ENCODE measurements at places on chromosomes 5 and 9.

- no peak for DNase-seq
Measured at GRCh38 chr9:100064872-100065581, 33.8 kb downstream of the ERP44 start.

- no peak for DNase-seq
Measured at GRCh38 chr9:82436475-82436874, 447.9 kb downstream of the SPATA31D1 start.

- no peak for DNase-seq
Measured at GRCh38 chr5:106876665-106877194, 794.0 kb downstream of the EFNA5 start.

- DNase-seq = no peak
Measured at GRCh38 chr9:126695701-126696400, 82.1 kb downstream of the LMX1B start.

DNA sequence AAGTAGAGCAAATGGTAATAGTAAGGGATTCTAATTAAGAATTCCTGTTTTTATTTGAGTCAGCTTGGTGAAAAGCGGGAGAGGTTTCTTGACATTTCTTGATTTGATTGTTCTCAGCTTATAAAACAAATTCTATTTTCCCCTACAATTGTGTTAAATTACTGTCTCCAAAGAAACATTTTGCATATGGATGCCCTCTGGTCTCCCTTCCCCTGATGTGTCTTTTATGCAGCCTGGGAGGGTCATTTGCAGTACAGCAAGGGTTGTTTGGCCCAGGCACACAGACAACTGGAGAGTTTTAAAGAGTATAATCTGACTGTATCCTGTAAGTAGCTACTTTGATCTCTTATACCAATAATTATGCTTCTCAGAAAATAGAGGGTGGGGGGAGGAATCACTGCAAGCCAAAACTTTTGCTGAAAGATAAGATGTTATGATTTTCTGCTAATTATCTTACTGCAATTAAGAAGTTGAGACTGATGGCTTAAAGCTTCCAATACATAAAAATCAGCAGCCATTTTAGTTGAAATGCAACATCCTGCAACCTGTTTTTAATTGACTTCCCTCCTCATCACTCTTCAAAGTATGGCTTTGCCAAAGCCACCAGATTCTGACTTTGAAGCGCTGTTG is 204.1 kb upstream of the SEMA6A start:
- no peak for DNase-seq

- no peak for DNase-seq
Measured at GRCh38 chr9:117265253-117265652, 149.6 kb downstream of the ASTN2 start.

DNA sequence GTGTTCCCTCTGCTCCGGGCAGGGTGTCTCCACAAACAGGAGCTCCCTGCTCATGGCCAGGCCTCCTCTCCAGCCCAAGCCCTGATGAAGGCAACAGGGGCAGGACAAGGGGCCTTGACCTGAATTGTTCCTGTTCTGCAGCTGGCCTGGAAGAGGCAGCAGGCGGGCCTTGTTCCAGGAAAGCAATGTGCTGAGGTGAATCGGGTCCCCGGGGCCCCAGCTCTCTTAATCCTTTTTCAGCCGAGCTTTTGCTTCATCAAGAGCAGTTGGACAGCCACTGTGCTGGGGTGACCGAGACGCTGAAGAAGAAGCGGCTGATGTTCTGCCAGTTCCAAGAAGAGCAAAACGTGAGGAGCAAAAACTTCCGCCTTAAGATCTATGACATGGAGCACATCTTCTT is 41.4 kb downstream of the CCDC180 start:
- DNase-seq = no peak

- DNase-seq = no peak
Measured at GRCh38 chr5:36598045-36598444, 8.4 kb upstream of the SLC1A3 start.

DNA sequence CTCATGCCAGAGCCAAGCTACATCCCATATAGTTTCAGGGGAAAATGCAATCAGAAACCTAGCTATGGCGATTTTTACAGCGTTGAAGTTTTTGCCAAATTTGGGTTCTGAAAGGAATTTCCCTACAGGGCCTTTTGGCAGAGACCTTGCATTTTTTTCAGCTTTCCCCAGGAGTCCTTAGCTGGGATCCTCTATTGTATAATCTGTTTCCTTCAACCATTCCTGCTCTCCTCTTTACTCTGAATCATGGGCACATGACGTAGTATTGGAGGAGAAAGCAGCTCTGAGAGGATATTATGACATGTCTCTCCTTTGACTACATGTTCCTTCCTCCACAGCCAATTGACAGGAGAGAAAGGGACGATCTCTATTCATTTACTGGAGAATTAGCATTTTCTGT is 118.5 kb upstream of the ERCC6L2 start:
- DNase-seq = no peak

DNA sequence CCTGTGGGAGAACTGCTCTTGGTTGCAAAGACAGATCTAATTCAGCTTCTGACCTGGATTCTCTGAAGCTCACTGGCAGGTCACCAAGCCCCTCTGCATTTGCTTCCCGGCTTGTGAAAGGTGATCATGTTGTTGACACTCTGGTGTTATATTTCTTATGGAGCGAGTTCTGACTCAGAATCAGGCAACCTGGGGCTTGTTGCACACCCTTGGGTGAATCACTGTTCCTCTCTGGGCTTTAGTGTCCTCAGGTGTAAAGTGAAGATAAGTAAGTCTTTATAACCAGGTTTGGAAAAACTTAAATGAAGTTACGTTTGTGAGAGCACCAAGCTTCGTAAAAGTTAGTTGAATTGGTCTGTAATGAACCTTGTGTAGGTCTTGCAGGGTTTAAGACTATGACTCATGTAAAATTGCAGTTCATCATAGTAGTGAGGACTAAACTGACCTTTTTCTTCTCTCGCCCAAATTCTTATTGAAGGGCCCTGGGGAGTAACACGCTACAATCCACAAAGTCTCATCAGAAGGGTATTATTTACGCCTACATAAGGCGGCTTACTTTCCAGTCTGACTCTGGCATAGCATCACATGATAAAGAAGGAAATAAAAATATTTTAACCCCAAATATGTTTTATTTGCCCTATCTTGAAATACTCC is 218.6 kb downstream of the TMEM38B start:
- DNase-seq = no peak

- peak; percentile 51 for DNase-seq
Measured at GRCh38 chr5:4804691-4805360, 335.3 kb upstream of the ADAMTS16 start.

DNA sequence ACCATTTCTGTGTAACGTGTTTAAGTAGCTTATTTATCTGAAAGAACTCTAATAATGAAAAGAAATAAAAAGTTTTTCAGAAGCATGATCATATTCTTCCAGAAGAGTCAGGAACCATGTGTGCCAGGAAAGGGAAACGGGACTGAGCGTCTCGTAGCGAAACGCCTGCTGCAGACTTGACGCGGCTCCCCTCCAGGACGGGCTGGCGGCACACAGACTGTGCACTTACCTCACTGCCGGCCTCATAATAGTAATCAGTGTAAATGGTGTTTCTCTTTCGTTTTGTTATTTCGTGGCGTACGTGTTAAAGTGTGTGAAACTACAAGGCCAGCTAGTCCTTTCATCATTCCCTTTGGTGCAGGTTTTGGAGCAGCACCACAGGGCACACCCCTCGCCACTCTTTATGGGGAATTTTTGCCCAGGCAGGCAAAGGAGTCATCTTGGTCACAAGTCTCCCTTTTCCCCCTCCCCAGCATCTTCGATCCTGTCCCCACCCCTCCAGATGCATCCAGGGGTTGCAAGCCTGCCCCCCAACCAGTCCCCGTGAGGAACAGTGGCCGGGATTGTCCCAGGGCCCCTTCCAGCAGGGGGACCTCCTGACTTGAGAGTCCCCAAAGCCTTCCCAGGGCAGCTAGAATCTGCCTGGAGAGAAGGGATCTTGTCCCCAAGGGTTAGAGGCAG is 233.1 kb downstream of the FANCC start:
- DNase-seq = no peak

DNA sequence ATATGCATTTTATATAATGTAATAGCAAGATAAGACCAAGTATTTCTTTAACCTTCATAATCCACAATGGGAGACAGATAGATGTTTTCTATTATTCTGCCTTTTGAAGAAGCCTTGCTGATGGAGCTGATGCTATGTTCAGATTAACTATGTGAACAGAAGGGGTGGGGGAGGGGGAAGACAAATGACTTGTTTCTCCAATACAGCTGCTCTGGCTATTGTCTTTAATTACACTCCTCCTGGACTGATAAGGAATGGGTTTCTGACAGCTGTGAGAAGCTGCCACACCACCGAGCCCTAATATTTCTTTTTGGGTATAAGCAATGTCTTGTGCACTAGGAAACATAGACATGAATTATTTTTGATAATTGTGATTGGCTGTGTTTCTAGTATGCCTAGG is 62.0 kb downstream of the CAVIN4 start:
- DNase-seq = peak; percentile 70

GRCh38 chr5:33472805-33473409 is 32.1 kb downstream of the TARS1 start:
- no peak for DNase-seq

GRCh38 chr9:69376651-69377050 is 51.6 kb downstream of the ENTREP1 start:
- no peak for DNase-seq

DNA sequence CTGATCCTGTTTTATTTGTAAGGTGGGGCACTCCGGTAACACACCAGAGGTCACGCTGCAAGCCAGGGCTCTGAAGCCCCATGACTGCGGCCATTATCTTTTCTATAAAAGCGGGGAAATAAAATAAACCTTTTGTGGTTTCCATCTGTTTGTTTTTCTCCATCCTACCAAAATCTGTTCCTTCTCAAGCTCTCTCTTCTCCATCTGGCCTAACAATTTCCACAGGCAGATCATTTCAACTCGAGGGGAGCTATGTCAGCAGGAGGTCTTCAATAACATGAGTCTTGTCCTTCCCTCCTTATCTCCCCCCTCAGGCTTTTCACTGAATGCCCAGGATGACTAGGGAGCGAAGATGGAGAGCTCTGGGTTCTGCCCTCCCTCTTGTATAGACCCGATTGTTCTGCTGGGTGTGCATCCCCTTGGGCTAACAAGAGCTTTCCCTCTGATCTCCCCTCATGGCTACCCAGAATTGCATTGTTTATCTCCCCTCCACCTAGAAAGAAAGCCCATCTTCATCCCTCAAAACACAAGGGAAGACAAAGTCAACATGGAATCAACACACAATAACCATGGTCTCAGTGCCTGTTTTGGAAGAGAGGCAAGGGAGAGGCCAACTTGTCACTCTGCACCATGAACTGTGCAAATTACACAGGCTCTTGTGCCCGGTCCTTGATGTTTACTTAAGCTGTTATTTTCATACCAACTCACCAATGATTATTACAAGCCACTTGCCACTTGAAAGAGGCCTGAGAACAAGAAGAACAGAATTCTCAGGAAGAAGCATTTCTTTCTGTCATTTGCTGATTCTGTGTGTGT is 187.8 kb downstream of the FANCC start:
- DNase-seq = peak; percentile 97

DNA sequence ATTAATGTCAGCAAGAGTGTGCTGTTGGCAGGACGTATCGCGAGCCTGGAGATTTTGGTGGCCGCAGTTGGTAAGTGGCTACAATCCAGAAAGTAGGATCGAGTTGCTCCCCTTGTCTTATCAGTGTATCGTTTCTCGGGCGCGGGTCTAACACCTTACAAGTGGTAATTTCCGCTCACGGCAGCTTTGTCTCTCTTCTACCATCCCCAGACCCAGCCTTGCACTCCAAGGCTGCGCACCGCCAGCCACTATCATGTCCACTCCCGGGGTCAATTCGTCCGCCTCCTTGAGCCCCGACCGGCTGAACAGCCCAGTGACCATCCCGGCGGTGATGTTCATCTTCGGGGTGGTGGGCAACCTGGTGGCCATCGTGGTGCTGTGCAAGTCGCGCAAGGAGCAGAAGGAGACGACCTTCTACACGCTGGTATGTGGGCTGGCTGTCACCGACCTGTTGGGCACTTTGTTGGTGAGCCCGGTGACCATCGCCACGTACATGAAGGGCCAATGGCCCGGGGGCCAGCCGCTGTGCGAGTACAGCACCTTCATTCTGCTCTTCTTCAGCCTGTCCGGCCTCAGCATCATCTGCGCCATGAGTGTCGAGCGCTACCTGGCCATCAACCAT is 1.1 kb downstream of the PTGER4 start:
- no peak for DNase-seq

DNA sequence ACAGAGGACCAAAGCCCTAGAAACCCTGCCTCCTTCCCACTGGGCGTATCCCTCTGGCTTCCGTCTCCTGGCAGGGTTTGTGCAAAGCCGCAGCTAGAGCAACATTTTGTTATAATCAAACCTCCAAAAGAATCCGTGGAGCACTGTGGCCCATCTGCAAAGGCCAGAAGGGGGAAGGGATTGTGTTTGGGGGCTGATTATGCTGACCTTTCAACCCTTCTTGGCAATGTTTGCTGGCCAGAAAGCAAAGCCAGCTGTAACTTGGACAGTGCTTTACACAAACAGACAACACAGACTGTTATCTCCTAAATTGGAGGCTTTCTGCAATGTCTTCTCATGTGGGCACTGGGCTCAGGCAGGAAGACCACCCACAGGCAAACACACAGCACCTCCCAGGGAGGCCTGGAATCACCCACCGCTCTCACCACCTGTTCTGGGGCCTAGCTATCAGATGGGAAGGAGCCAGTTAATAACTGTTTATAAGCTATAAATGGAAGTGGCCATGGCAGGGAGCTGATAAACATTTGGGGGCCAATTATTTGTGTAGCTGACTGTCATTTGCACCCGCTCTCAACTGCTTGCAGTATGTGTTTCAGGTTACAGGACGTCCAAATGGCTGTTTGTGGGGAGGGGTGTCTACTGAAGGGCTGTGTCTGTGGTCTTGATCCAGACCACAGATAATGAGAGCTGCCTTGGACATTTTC is 121.6 kb upstream of the ERCC6L2 start:
- no peak for DNase-seq

DNA sequence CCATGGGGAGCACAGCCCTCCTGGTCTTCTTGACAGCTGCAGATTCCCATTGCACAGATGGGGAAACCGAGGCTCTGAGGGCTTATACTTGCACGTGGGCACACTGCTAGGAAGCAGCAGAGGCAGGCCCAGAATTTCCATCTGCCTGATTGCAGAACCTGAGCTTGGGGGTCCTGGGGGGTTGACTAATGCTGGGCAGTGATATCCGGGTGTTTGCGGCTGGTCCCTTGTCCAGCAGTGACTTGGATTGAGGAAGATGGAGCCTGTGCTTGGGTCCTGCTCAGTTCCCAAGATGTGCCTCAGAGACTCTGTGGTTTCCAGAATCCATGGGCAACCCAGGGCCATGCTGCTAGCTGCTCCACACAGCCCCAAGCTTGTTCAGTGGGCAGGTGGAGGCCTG is 91.2 kb downstream of the PHF2 start:
- no peak for DNase-seq

All from NCI-H524 treated with DMSO at 0.1 percent for 48 hours (cell line).